Endothelial cell of umbilical vein (primary cell): ENCODE measurements at places on chromosomes 13 and 19.
A peak's percentile ranks its signal among the peaks of the same experiment; 100 is the strongest.

DNA sequence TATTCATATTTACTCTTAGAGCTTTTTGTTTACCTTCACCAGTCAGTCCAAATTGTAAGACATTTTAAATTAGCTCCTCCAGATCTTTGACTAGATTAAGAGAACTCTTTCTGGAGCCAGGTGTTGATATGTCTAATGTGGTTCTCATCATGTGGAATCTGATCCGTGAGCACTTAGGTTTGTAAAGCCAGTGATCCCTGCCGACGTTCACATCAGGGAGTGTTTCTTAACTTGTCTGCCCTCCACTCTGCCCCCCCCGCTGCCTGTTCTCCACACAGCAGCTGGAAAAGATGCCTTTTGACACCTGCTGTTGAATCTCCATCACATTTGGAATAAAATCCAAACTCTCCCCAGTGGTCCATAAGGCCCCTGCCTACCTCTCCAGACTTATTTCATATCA, 17.7 kb downstream of the METTL21C start:
- no peak for DNase-seq

GRCh38 chr13:66329988-66330451, 900.1 kb downstream of the PCDH9 start:
- DNase-seq: peak; percentile 60

DNA sequence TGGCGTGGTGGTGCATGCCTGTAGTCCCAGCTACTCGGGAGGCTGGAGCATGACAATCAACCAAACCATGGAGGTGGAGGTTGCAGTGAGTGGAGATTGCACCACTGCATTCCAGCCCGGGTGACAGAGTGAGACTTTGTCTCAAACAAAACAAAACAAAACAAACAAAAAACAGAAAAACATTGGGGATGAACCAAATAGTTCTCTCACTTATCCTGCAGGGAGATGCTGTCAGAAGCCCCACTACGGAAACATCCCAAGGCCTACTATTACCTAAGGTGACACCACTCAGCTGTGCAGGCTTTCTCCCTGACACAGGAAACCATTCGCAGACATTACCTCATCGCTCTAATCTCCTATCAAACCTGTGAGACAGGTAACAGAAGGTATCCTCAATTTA, 113.5 kb downstream of the FOXO1 start:
- DNase-seq: no peak

GRCh38 chr13:113506025-113506685, 15.6 kb upstream of the DCUN1D2 start:
- DNase-seq: no peak

DNA sequence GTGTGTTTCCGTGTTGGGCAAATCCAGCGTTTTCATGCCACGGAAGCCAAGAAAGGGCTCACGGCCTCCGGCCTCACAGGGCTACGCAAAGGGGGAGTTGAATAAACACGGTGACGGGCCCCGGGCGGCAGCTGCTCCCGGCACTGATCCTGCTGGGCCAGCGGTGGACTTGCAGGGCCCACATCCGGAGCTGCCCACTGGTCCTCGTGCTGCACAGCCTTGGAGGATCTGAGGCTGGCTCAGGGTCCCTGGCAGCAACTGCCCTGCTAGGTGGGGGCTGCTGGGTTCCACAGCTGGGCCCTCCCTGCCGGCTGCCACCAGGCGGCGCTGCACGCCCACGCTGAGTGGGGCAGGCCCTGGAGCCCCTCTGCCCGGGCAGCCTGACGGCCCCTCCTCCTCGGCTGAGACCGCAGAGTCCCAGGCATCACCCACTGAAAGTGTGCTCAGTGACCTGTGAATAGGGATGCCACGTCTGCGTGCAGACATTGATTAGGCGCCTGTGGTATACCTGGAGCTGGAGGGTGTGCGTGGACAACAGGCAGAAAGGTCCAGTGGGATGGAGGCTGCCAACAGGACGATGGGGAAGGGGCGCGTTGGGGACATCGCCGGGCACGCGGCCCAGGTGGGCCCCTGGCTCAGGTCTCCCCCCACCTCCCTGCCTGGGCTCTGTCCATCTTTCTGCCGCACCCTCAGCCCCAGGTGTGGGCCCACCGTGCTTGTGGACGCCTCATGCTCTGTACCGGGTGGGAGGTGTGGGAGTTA, 5.3 kb upstream of the HCN2 start:
- peak; percentile 44 for DNase-seq

GRCh38 chr13:52711286-52711685, 28.3 kb downstream of the CNMD start:
- no peak for DNase-seq

DNA sequence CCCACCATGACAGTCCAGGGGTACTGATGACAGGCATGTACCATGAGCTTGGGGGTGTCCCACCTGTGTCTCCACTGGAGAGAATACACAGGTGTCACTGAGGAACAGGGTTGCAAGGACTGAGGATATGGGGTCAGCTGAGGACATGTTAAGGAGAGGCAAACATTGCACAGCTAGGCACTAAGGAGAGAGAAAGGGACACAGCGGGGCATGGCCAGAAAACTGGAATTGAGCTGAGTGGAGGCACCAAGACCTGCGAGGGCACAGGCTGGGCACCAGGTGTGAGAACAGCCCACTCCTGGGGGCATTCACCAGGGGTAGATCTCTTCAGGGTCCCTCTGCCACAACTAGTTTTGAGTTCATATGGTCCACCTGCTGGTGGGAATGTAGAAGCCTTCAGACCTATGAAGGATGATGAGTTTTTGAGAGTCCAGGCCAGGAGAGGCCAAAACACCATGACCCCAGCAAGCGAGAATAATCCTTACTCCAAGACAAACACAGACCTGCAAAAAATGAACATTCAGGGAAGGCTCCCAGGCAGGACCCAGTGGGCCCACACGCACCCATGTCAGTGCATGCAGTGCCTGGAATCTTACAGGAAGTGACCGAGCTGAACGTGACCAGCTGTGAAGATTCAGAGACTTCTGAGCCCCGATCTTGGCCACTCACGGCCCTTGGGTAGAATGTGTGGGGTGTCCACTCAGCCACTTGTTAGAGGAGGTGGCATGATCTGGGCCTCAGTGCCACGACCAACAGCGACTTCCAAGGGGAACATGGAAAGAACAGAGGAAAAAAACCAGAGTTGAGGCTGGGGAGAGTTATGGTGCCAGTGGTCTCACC, 1.4 kb upstream of the ZNF584 start:
- DNase-seq: no peak

- DNase-seq: no peak
Observed at GRCh38 chr19:2798733-2799132, 13.4 kb downstream of the THOP1 start.

DNA sequence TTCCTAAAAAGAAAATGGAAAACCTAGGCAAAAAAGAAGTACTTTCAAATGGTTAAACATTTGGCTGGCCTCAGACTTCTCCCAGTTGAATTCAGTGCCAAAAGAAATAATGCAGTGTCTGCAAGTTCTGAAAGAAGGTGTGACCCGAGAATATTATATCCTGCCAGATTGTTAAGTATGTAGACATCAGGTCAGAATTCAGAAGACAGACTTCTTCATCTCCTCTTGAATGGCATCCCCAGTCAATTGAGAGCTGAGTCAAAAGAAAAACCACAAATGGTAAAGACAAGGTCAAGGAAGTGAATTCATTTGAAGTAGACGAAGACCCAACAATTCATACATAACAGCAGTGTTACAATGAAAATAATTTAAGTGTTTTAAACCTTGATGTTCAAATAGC, 194.5 kb downstream of the NBEA start:
- no peak for DNase-seq

GRCh38 chr13:108575430-108575829, 54.0 kb upstream of the MYO16 start:
- no peak for DNase-seq

GRCh38 chr19:31538879-31539278, 189.6 kb upstream of the TSHZ3 start:
- DNase-seq: no peak

DNA sequence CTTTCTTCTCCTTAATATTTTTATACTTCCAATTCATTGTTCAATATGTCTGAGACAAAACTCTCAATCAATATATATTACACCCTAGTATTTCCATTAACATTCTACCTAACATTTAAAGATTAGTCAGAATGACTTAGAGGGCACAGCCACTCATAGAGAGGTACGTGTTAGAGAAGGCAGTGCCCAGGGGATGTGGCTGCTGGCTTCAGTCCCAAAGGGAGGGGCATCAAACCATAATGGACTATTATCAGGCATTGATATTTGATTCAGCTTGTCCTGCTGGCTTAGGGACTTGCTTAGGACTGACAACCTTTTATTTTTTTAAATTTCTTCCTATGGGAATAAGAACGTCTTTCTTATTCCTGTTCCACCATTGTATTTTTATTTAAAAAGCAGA, 1392.0 kb upstream of the ATXN8OS start:
- DNase-seq: no peak

- no peak for DNase-seq
Observed at GRCh38 chr19:5352229-5352763, 11.7 kb upstream of the PTPRS start.

GRCh38 chr19:30280018-30280417, 92.2 kb upstream of the ZNF536 start:
- DNase-seq: no peak

DNA sequence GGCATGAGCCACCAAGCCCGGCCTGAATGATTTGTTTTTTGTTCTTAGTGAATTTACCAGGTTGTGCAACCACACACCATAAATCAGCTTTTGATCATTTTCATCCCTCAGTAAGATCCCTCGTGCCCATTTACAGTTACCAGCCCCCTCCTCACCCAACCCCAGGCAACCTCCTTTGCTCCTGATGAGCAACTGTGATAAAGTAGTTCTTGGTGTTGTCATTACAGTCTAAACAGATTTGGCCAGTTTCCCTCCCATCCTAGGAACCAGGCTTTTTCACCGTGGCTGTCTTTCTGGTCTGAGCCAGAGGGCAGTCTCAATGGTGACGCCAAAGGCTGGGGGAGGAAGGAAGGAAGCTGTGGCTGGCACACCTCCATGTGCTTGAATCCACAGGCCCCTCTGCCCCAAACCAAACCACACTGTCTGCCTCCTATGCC, 61.2 kb upstream of the WDFY2 start:
- DNase-seq: no peak

DNA sequence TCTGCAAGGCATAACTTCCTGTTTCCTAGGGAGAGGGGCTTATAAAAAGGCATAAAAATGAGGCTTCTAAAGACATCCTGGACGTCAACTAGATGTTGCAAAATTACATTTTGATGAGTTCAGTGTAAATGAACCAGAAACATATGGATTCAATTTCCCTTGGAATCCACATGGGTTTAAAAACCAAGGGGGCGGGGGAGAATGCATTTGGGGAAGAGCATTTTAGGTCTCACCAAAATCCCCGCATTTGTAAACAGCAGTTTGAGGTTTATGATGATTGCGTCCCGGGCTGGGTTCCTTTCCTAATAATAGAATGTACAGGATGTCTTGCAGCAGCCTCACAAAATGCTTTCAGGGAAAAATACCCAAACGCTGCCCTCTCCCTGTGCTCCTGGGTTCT, 407.8 kb downstream of the ZNF536 start:
- DNase-seq: no peak

GRCh38 chr13:54287062-54287764, 1258.6 kb downstream of the OLFM4 start:
- DNase-seq: no peak

DNA sequence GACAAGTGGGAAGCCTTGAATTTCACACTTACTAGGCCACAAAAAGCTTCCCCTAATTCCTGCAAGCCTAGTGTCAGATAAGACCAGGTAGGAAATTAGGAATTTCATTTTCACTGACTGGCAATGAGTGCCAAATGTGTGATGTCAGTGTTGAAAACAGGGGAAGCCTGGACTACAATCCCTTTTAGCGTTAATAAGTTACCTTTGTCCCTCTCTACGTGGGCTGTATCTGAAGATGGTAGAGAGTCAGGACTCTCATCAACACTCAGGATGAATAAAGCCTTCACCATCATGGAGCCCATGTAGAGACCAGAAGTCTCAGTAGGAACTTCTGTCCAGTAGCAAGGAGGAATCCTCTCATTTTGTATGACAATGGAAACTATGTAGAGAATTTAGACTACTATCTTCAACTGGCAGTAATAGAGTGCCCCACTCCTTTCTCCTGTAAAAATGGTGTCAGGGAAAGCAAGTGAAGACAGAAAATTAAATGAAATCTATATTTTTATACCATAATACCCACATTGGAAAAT, 324.1 kb upstream of the KLHL1 start:
- no peak for DNase-seq

DNA sequence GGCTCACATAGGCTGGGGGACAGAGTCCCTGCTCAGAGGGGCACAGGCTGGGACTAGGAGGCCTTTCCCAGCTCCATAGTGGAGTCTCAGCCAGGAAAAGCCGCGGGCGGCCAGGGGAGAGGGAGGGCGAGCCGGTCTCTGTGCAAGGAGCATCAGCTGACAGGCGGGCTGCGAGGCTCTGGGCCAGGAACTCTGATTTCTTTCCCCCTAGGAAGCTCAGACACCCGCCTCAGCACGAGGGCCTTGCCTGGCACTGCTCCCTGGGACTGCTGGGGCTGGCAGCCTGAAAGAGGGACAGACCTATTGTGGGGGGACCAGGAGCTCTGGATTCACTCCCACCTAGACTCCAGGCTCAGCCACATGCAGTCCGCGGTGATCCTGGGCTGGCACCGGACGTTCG, 2.2 kb upstream of the PLK5 start:
- no peak for DNase-seq

DNA sequence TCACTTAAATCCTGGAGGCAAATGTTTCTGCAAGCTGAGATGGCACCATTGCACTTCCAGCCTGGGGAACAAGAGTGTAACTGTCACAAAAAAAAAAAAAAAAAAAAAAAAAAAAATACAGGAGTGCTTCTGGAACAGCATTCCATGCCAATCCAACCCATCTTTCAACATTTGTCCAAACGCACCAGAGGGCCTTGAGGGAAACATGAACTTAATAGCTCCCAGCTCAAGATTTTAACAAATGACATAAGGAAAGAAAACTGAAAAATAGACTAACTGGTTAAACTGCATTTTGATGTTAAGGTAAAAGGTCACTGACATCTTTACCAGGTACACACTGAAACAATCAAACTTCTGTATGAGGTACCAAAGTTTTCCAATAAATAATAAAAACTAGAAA, 47.7 kb upstream of the ZNF83 start:
- no peak for DNase-seq

DNA sequence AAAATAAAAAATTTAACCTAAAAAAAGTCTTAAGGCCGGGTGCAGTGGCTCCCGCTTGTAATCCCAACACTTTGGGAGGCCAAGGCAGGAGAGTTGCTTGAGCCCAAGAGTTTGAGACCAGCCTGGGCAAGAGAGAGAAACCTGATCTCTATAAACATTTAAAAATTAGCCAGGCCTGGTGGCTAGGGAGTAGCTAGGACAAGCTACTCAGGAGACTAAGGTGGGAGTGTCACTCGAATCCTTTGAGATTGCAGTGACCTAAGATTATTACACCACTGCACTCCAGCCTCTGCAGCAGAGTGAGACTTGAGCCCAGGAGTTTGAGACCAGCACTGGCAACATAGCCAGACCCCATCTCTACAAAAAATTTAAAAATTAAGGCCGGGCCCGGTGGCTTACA, 1.1 kb downstream of the CCDC97 start:
- DNase-seq: no peak

DNA sequence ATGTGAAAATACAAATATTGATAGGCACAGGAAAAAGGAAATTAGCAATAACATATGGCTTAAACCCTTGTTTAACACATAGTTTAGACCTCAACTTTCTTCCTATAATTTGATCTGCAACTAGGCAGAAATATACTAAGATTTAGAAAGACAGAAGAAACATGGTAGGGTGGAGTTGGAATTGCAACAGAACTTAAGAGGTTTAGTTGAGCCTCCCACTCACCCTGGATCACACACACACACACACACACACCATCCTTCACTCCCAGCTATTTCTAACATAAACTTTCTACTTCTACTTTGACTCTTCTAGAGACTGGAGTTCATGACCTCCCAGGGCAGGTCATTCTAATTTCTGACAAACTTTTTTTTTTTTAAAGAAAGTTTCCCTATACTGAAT, 47.4 kb downstream of the FLT3 start:
- DNase-seq: no peak
